ENCODE measurements at places on chromosomes 16 and 17.

- no peak for DNase-seq
Measured at GRCh38 chr16:77531752-77532151, 96.9 kb upstream of the ADAMTS18 start.

GRCh38 chr17:38464723-38465390 is 36.6 kb downstream of the ARHGAP23 start:
- no peak for DNase-seq

DNA sequence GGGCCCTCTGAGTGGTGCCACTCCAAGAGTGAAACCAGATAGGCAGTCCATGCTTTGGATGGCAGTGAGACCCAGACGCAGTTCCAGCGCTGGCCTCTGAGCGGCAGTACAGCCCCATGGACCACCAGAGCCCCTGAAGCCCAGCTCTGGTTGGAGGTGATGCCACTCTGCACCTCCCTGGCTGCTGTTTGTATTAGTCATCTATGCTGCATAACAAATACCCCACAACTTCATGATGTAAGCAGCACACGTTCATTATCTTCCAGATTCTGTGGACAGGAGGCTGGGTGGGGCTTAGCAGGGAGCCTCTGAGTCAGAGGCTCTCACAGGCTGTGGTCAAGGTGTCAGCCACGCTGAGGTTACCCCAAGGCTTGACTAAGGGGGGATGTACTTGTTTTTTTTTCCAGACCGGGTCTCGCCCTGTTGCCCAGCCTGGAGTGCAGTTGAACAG is 5.1 kb upstream of the NME4 start:
- DNase-seq: peak; percentile 89

DNA sequence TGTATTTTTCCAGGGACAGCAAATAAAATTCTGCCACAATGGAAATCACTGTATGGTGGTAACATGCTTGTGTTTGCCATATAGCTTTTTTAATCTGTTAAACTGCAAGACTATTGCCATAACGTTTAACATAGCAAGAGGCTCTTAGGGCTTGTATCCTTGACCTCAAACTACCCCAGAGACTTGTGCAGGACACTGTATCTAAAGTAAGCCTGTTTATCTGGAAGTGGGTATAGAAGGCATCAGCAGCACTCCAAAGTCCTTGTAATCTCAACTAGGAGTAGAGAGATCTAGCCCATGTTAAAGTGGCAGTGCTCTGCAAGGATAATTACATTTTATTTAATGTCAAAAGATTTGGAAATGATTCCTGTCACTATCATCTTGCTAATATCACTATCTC is 1424.1 kb downstream of the CDH11 start:
- no peak for DNase-seq

GRCh38 chr17:50458701-50459676 is 9.7 kb downstream of the CHAD start:
- no peak for DNase-seq

GRCh38 chr17:46915596-46915995 is 7.4 kb upstream of the GOSR2 start:
- no peak for DNase-seq
